Mesenchymal stem cell (in vitro differentiated cells and primary cell): ENCODE measurements at places on chromosomes 7 and 10.
A peak's percentile ranks its signal among the peaks of the same experiment; 100 is the strongest.

- DNase-seq: no peak
Measured at GRCh38 chr10:95792211-95792780, 36.3 kb downstream of the ENTPD1 start.

DNA sequence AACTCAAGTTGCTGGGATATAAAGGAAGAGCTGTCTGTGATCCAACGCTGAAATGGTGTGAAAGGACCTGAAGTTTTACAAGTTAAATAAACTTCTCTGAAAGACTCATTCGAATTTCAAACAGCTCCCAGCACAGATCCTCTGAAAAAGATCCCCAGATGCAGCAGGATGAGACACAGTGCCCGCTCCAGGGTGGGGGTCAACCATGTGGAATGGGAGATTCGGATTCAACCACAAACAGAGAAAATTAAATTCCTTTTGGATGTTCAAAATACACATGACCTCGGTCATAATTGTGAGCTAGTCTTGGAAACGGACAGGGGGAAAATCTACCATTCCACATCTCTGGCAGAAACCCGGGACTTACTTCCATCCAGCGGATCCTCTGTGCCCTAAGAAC is 119.6 kb downstream of the PRKAG2 start:
- no peak for DNase-seq

DNA sequence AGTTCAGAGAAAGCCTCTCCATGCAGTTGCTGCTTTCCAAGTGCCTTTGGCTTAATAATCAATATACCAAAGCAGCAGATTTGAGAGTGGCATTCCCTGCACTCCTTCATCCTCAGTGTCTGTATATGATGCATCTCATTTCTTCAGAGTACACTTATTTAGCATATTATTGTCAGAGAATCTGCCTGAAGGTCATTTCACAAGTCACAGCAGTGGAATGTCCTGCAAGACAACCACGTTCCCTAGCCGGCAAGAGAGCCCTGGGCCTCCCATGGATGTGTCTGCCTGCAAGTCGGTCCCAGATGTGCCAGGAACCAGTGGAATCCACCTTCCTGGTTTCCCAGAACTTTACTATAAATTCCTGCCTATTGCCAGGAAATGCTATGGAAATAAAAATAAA is 289.4 kb upstream of the IGFBP3 start:
- peak; percentile 12 for DNase-seq

- no peak for DNase-seq
Measured at GRCh38 chr7:90841759-90842429, 245.8 kb downstream of the CDK14 start.

- DNase-seq: no peak
Measured at GRCh38 chr7:42161110-42161509, 75.9 kb downstream of the GLI3 start.

GRCh38 chr7:82110146-82110840 is 333.3 kb downstream of the CACNA2D1 start:
- DNase-seq: no peak

- peak; percentile 15 for DNase-seq
Measured at GRCh38 chr7:20269726-20270125, 52.5 kb upstream of the MACC1 start.

GRCh38 chr7:158583810-158584209 is 3.8 kb downstream of the PTPRN2 start:
- DNase-seq: no peak
